ENCODE measurements at places on chromosomes 11 and 22. TPM values are rescaled to one million over a fixed set of nuclear protein-coding genes. Genes with fewer than 3 reads are reported as not detected.

Gene PATE4
- not detected for total RNA-seq

Gene TMEM132A
- total RNA-seq: not detected

Gene EHF
- total RNA-seq: not detected

Gene PIK3C2A
- 30.0 TPM for total RNA-seq

Gene CD44
- 743 TPM for total RNA-seq

Gene BRSK2
- total RNA-seq: 0.54 TPM

Gene LGR4
- 1.2 TPM for total RNA-seq

Gene LRRC32
- total RNA-seq: 0.77 TPM

Gene HBE1
- total RNA-seq: 3.2 TPM

Gene ANO1
- 0.33 TPM for total RNA-seq

Gene AQP11
- 0.28 TPM for total RNA-seq
